ENCODE measurements at places on chromosomes 1 and 21.

DNA sequence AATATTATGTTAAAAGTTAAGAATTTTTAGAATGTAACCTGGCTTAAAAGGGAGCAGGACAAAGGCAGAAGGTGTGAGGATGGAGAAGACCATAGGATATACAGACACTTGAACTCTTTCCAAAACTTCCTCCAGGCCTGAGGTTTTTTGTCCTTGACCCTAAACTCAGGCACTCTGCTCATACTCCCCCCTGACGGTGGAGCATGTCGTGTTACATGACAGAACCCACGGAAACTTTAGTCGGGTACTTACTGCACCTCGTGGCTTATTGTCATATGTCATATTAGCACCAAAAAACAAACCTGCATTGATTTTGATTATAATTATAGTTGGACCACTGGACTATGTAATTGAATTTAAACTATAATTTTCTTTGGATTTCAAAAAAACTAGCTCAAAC, 20.8 kb downstream of the TNFRSF9 start:
- no peak for DNase-seq

- DNase-seq = no peak
Observed at GRCh38 chr1:41884256-41885230, 34.2 kb downstream of the HIVEP3 start.

DNA sequence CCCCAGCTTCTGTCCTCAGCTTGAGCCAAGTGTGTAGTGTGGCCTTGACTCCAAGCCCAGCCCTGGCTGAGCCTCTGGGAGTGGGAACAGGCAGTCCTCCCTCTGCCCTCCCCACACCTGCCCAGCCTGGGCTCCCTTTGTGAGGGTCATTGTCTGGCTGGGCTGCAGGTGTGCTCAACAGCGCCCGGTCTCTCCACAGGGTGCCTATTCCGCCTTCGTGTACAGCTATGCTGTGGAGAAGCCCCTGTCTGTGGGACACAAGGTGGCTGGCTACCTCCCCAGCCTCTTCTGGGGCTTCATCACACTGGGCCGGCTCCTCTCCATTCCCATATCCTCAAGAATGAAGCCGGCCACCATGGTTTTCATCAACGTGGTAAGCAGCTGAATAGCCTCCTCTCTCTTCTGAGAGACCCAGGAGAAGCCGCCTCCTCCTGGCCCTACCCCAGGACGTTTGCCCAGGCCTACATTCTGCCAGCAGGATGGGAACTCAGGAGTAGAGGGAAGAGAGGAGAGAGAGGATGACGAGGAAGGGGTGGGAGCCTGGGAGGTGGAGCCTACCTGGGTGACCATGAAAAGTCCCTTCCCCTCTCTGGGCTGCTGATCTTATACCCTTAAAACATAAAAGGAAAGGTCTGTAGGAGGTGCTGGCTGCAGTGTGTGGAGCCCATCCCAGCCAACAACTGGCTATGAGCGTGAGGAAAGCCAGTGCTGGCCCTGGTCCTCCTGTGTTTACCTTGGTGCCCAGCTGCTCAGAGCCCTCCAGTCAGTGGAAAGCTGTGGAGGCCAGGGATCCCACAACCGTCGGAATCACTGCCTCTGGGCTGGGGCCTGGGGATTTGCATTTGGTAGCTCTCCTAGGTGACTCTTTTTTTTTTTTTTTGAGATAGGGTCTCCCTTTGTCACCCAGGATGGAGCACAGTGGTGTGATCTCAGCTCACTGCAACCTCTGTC, 45.7 kb downstream of the ELK4 start:
- DNase-seq = no peak

DNA sequence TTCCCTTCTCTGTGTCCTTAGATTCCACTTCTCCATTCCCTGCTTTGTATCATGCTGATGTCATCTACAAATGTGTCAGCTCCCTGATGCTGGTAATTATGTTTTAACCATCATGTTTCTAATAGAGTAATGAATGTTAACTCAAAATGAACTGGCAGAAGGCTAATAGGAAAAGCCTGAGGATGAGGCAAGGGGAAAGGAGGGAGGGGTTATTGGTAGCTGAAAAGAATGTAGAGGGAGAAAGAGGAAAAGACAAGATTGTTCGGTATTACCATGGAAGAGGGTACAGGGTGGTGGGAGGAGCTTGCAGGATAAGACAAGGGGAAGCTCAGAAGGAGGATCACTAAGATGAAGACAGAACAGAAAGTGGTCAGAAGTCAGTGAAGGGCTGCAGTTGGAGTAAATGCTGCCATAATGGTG, 150.9 kb downstream of the ZC3H11B start:
- no peak for DNase-seq

GRCh38 chr21:25390701-25391100, 216.6 kb downstream of the MRPL39 start:
- DNase-seq = no peak

- no peak for DNase-seq
Observed at GRCh38 chr1:195866091-195866780, 742.0 kb downstream of the KCNT2 start.

DNA sequence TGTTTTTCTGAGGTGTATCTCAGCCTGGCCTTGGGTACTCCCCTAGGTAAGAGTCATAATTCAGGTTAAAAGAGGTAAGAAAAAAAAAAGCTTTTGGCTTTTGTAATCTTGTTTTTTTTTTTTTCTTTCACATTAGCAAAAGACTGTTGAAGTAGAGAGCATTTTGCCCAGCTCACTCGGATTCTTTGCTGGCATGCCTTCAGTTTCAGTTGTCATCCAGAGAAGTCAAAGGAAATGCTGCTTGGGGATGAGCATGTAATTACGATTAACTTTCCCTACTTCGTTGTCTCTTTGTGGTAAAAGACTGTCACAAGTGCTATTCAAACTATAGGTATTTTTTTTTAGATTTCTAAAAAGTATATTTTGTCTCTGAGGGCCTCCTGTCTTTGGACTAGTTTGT, 6.3 kb downstream of the BACH1 start:
- DNase-seq = no peak

- no peak for DNase-seq
Observed at GRCh38 chr1:151000408-151000807, 6.3 kb downstream of the MINDY1 start.

DNA sequence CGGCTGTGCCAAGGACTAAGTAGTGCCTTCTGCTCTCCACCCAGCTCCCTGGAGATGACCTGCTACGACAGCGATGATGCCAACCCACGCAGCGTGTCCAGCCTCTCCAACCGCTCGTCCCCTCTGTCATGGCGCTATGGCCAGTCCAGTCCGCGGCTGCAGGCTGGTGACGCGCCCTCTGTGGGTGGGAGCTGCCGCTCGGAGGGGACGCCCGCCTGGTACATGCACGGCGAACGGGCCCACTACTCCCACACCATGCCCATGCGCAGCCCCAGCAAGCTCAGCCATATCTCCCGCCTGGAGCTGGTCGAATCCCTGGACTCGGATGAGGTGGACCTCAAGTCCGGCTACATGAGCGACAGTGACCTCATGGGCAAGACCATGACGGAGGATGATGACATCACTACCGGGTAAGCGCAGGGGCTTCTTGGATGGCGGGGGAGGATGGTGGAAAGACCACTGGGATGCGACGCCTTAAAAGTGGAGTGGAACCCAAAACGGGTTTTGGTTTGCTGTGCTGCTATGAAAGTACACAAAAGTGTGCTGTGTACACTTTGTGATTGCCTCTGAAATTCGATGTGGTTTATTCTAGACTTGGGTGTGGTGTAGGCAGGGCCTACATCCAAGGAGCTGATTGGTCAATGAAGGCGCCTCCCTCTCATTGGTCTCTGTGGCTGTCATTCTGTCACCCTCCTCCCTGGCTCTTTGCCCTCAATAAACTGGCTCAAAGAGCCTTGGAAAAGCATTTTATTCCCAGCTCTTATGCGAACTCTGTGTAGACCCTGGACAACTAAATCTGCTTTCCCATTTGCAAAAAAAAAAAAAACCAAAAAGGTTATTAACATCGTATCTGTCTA, 110.4 kb upstream of the IPO9 start:
- DNase-seq = no peak

- no peak for DNase-seq
Observed at GRCh38 chr1:200751717-200752116, 13.0 kb downstream of the CAMSAP2 start.

- DNase-seq = no peak
Observed at GRCh38 chr1:67339623-67340343, 32.1 kb downstream of the IL12RB2 start.

- DNase-seq = no peak
Observed at GRCh38 chr1:203268901-203269653, 36.2 kb upstream of the BTG2 start.

DNA sequence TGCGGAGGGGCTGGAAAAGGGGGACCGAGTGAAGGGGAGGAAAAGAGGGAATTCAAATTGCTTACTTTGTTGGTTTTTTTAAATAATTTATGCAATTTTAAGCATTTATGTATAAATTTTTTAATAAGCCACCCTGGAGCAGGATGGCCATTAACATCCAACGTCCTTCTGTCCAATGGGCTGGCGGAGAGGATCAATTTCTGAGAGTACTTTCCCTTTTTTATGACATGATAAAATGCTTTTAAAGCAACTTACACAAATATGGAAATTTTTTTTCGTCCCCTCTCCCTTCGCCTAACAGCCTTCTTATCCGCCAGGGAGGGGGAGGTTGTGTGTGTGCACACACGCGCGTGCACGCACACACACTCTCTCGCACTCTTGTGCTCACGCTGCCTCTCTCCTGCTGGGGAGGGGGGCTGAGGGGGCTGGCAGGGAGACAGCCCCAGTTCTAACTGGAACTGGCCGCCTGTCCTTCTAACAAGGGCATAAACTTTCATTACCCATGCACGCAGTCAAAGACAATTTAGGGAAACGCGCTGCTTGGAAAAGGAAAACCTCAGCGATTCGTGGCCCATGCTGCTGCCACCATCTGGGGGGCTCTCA, 123.2 kb downstream of the CASZ1 start:
- no peak for DNase-seq

- DNase-seq = no peak
Observed at GRCh38 chr1:71882637-71883036, 399.7 kb downstream of the NEGR1 start.

DNA sequence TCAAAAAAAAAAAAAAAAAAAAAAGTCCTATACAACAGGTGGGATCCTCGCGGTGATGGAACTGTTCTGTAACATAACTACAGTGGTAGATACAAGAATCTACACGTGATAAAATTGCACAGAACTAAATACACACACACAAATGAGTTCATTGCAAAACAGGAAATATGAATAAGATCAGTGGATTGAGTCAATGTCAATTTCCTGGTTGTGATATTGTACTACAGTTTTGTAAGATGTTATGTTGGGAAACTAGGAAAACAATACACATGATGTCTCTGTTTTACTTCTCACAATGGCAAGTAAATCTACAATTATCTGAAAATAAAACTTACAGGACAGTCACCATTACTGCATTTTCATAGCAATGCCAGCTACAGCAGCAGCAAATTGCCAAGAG, 59.8 kb downstream of the ITGB3BP start:
- DNase-seq = no peak

- no peak for DNase-seq
Observed at GRCh38 chr21:37407719-37408420, 41.3 kb downstream of the DYRK1A start.

DNA sequence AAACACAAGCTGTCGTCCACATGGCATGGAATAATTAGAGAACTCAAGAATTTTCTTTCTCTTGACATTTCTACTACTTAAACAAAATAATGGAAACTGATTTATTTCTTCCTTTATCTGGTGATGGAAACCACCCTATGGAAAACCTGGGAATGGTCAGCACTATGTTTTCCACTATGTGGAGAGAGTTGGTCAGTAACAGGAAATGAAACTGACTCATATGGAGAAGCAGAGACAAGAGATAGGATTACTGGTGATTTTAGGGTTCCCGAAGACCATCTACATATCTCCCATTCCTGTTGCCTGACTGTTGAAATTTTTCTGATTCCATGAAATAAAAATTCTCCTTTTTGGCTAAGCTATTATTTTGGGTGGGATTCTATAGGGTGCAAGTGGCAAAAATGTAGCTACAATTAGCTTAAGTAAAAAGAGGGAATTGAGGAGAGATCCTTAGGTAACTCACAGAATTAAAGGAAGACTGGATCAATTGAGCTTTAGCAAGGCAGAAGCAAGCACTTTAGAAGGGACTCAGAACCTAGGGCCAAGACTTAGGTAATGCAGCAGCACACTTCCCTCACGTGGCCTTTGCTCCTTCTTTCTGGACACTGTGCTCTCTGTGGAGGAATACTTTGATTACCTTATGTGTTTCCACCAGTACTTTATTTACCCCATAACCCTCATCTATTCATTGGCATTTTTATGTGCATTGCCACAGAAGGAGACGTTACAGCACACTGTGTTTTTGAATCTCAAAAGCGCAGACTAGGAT, 89.6 kb downstream of the LEPR start:
- no peak for DNase-seq

DNA sequence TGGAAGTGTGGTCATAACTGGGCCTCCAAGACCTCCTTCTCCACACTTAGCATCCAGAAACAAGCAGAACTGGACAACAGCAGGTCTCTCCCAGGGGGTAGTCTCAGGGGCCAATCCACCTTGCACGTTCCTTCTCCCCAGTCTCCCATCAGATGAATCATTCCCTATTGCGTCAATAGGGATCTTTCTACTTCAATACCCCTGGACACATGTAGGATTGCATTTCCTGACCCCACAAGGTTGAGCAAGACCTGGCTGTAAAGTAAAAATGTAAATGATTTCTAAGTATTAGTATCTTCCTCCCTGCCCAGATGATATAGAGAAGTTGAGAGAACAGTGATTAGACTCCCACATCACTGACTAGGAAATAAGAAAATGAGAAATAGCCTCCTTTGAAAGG, 224.5 kb upstream of the CSF3R start:
- no peak for DNase-seq

GRCh38 chr1:78145105-78145580, 99.4 kb downstream of the GIPC2 start:
- peak; percentile 17 for DNase-seq

DNA sequence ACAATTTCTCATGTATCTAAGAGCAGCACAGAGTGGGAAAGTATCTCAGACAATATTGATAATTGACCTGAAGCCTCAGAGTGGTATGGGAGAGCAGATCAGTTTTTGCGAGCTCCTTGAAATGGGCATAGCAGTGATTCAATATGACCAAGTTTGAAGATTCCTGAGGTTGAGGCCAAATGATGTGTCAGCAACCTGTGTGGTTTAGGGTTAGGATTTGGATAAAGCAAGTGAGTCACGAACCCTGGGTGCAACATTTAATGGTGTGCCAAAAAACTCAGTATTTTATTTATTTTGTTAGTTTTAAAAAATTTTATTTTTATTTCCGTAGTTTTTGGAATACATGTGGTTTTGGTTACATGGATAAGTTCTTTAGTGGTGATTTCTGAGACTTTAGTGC, 92.5 kb upstream of the C21orf91 start:
- no peak for DNase-seq

- no peak for DNase-seq
Observed at GRCh38 chr1:52635321-52636089, 2.5 kb downstream of the SHISAL2A start.
